HL-60 (cell line): ENCODE measurements at places on chromosomes 13 and 19.

DNA sequence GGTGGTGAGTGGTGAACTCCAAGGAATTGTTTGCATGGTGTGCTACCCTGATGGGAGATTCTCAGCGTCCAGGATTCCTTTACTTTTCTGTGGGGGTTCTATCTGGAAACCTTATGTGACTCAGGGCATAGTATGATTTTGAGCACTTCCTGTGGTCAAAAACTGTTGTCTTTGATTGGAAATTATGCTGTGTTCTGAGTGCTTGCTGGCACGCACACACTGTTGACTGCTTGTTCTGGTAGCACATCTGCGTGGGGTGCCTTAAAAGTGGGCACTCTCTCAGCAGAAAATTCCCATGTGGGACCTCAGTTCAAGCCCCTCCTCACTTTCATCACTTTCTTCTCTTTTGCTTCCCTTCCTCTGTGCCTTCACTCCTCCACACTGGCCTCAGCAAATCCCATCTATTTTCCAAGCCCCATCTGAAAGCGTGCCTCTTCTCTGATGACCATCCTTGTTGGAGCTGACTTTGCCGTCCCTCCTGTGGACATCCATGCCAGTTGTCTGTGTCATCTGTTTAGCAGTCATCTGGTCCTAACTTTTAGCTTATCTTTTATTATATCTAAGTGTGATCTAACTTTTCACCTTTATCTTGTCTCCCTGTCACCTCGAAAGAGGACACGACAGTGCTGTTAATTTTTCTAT, 56.4 kb upstream of the NPAS1 start:
- no peak for DNase-seq

GRCh38 chr13:20230913-20231838, 943 bp downstream of the GJB6 start:
- peak; percentile 27 for DNase-seq

DNA sequence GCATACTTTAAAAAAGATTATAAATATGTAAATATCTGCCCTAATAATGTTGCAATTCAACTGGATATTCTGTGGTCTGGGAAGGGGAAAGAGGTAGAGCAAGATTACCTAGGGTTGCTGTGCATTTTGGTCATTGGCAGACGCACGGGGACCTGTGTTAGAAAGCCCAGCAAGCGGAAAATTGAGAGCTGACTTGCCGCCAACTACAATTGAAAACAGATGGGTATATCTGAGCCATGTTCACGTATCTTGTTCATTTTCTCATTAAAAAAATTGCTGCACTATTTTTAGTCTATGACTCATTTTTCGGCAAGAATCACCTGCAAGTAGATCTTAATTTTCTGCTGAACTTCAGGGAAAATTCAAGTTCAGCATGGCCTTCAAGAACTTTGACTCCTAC, 308.5 kb upstream of the TMTC4 start:
- DNase-seq, result no peak

- no peak for DNase-seq
Measured at GRCh38 chr13:106702505-106702904, 134.6 kb upstream of the ARGLU1 start.

- no peak for DNase-seq
Measured at GRCh38 chr19:49014870-49015255, 2.0 kb downstream of the LHB start.

DNA sequence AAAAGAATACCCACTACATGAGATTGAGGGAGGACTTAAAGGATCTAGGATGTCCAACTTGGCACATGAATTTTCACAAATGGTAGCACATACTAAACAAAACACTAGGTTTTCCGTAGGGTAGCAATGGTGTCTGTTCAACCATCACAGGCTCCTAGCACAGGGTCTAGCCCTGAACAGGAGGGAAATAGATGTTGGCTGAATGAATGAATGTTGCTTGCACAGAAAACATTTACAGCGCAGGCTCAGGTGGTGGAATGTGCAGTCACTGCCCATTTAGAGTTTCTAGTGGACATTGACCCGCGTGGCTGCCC, 1.9 kb upstream of the MYCBP2 start:
- no peak for DNase-seq

DNA sequence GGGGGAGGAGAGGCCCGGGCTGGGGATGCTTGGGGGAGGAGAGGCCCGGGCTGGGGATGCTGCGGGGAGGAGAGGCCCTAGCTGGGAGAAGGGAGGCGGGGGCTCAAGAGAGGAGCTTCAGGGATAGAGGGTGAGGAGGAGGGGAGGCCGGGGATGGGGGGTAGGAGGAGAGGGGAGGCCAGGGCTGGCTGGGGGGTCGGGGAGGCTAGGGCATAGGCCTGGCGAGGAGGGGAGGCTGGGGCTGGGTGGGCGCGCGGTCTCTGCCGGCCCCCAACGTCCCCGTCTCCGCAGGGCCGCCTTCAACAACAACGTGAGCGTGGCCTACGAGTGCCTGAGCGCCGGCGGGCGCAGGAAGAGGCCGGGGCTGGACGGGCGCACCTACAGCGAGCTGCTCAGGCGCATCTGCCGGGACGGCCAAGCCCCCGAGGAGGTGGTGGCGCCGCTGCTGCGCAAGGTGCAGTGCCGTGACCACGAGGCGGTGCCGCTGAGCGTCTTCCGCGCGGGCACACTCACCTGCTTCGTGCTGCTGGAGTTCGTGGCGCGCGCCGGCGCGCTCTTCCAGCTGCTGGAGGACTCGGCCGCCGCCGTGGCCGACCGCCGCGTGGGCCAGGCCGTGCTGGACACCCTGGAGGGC, 11.4 kb downstream of the TPGS1 start:
- no peak for DNase-seq

DNA sequence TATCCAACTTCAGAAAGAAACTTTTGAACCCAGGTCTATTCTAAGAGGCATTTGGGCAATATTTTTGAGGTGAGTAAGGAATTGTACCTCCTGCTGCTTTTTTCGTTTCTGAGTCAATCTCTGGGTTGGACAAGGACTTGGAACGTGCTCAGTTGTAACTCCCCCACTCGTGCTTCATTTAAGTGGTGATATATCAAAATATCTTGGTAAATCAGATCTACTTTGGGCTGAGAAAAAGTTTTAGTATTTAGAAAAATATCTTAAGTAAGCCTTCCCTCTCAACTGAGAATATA, 728.9 kb downstream of the EFNB2 start:
- DNase-seq, result no peak

DNA sequence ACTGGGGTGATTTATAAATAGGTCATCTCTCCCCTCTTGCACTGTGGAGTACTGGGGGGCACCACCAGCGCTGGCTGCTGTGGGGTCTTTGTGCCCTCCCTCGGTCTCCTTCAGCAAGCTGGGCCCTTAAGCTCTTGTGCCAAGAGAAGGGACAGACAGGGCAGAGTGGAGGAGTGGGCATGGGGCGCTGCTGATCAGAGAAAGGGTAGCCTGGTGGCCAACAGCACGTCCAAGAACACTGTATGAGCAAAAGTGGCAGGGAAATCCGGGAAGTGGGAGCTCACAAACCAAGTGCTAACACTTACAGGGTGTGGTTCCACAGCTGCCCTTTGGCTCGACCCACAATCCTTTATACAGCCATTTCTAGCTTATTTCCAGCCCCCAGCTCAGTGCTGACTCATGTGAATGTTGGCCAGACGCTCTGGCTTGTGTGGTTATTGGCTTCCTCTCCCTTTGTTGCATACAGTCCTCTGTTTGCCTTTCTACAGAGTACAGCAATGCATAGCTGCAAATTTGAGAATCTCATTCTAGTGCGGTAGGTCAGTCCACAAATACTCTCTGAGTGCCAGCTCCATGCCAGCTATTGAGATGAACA, 298.8 kb downstream of the SHISA2 start:
- no peak for DNase-seq

- no peak for DNase-seq
Measured at GRCh38 chr13:67101730-67102467, 128.2 kb downstream of the PCDH9 start.

DNA sequence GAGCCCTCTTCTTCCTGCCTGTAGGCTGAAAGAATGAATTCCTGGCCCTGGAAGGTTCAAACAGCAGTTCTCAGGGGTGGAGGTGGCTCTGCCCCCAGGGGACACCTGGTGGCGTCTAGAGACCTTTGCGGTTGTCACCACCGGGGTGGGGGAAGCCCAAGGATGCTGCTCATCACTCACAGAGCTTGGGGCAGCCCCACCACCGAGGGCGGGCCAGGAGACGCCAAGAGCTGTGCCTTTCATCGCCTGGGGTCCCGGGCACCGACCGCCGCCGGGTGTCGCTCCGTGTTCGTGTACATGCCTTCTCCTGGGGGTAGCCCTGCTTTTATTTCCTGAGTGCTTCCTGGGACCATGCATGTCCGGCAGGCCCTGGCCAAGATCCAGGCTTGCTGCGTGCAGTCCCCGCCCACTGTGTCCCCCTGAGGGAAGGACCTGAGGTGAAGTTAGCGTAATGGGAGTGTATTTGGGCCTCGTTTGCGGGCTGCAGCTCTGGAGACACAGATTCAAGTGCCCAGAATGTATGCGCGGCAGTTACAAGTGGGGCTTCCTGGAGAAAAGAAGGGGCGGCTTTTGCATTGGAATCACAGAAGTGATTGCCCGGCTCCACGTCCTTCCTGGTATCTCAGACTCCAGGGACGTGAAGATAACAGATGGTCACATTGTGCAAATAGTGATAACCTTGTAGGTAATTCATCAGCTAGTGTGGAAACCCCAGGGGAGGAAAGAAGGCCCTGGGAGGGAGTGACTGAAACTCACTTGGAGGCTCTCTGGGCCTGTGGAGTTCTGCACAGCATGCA, 7.8 kb downstream of the DOT1L start:
- no peak for DNase-seq

DNA sequence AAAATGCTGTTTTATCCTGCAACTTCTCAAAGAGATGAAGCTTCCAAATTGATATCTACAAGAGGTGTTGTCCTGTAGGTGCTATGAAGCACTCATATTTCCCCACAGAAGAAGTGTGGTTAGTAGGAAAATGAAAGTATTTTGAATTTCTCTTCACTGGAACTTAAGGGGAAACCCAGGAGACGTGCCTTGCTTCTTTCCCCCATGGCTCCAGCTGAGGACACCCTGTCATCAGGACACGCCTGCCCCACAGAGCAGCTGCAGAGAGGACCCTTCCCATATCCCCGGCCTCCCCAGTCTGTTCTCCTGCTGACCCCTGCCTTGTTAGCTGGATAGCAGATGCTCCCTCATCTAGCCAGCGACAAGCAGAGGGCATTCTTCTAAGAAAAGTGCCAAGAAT, 371.3 kb downstream of the COG6 start:
- no peak for DNase-seq

DNA sequence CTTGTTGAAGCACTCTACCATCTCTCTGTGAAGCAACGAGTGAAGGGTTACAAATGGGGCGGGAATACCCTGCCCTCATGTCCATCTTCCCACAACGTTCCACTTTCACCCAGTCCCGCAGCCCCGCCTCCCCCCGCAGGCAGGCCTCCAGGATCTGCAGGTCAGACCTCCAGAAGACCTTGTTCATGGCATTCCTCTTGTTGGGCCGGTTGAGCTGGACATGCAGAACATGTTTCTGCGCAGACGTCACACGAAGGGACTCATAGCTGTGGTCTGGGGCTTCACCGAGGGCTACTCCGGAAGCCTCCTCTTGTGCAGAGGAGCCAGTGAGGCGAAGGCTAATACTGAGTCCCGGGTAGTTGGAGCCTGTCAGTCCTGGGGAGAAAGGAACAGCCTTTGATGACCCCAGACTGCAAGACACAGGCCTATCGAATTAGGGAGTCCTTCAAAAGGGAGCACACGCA, 420 bp downstream of the ECH1 start:
- no peak for DNase-seq

DNA sequence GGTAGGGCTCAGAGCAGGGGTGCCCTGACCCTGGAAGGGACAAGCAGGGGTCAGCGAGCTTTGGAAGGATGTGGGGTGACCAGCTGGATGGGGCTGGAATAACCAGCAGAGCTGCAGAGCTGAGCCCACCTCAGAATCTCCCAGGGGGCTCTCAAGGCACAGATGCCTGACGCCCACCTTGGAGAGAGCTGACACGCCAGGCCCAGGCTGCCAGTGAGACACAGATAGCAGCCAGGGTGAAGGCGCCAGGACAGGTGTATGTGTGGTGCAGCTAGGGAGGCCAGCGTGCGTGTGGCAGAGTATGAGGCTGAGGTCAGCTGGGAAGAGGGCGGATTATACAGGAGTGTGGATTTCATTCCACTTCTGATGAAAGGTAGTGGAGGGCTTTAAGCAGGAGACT, 8.9 kb downstream of the AP1M1 start:
- no peak for DNase-seq

DNA sequence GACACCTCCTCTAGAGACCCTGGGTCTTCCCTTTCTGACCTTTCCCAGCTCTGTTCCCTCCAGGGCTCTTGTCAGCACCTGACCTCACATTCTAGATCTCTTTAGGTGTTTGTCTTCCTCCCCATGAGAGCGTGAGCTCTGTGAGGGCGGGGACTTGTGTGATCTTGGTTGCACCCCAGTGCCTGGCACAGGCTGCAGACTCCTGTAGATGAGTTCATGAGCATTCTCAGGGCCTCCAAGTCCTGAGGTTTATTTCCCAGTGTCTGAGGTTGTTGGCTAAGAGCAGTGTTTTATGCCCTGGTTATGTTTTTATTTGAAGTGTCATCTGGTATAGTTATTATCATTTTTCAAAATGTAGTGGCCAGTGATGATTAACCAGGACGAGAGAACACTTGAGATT, 596 bp downstream of the CEACAM4 start:
- DNase-seq, result no peak

DNA sequence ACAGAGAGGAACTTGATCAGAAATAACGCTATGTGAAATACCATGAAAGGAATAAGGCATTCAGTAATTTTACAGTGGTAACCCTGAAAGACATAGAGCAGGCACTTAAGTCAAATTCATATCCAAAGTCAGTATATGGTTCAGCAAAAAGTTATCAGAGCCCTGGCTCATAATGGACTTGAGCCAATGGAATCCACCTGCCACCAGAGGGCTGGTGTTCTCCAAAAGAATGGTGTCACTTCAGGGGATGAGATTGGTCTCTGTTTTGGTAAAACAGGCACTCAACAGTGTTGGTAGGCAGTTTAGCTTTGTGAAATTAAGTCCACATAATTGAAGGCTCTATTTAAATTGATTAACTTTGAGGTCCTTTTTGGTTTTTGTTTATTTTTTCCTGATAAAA, 93.9 kb downstream of the LIG4 start:
- DNase-seq, result no peak

GRCh38 chr19:46529622-46530451, 34.2 kb upstream of the PNMA8B start:
- peak; percentile 90 for DNase-seq

GRCh38 chr13:27004326-27004725, 167.3 kb downstream of the USP12 start:
- DNase-seq, result no peak

GRCh38 chr19:18777301-18778075, 13.6 kb downstream of the COMP start:
- DNase-seq, result no peak

- DNase-seq, result no peak
Measured at GRCh38 chr19:49858088-49858985, 7.4 kb downstream of the PTOV1 start.

GRCh38 chr19:3106509-3107141, 12.5 kb downstream of the GNA11 start:
- DNase-seq, result no peak

GRCh38 chr19:50720181-50720920, 749 bp upstream of the SHANK1 start:
- no peak for DNase-seq

- DNase-seq, result no peak
Measured at GRCh38 chr19:39915848-39916215, 18.6 kb downstream of the FCGBP start.
